ENCODE measurements at places on chromosomes 3 and 15. TPM values are rescaled to one million over a fixed set of nuclear protein-coding genes. Genes with fewer than 3 reads are reported as not detected.

GRCh38 chr15:66498501-66499386 lies 1.2 kb upstream of the SNAPC5 start:
- peak; percentile 38 for DNase-seq

The OCA2 gene
- total RNA-seq: 0.57 TPM

GRCh38 chr3:133980550-133980949 lies 49.2 kb downstream of the SLCO2A1 start:
- no peak for DNase-seq

The ARL6 gene
- 2.0 TPM for total RNA-seq

- DNase-seq: no peak
Measured at GRCh38 chr15:86002444-86002843, 77.2 kb upstream of the AGBL1 start.

DNA sequence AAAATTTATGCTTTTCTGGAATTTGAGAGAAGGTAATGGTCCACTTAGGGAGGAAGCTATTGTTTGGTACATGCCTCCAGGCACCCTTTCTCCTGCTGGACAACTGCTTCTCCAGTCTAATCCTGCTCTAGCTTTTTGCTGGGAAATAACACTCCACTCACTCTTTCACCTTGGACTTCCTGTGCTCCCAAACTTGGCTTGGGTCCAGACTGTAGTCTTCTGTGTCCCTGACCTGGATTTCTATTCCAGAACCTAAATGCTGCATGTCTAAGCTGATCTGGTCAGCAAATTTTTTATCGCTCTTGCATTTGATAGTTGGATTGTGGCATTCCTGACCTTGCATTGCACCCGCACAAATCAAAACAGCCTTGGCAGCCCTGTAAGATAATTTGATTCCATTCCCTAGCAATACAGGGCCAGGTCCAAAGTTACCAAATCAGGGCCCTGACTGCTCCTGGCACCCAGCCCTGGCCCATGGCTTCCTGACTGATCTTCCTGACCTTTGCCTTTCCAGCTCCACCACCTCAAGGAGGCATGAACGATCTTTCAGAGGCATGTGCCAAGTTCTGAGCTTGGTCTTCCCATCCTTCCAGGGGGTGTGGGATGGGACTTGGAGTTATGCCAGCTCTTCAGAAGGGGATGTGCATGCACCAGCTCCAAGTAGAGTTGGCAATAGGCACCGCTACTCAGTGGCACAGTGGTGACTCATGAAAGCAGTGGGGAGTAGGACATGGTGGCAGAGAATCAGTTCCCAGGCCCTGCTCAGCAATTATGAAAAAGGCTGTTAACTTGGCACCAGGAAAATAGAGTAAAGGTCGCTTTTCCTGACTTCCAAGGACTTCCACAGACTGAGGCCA lies 43.9 kb upstream of the GOLGA8J start:
- no peak for DNase-seq

Data from Caco-2 (cell line).